ENCODE measurements at places on chromosomes 6 and 20. TPM values are rescaled to one million over a fixed set of nuclear protein-coding genes. Genes with fewer than 3 reads are reported as not detected.

The SLCO4A1 gene
- total RNA-seq = 0.99 TPM

The LYRM4 gene
- 14.3 TPM for total RNA-seq

The MDFI gene
- total RNA-seq = not detected

The LPIN3 gene
- total RNA-seq = 0.17 TPM

The SRSF12 gene
- not detected for total RNA-seq

The GHRH gene
- not detected for total RNA-seq

The AIF1 gene
- total RNA-seq = 5.2 TPM

The CCN6 gene
- total RNA-seq = not detected

The WFDC5 gene
- not detected for total RNA-seq

- no peaks in the 10 kb centered on the region for H3K4me1 ChIP-seq
- H3K27me3 ChIP-seq = no peaks in the 10 kb centered on the region
- H3K36me3 ChIP-seq = no peaks in the 10 kb centered on the region
- no peak for DNase-seq
- H3K27ac ChIP-seq = no peak overlapping the region
Observed at GRCh38 chr20:43974695-43975094, 60.0 kb downstream of the TOX2 start.

GRCh38 chr20:1933465-1933870 is 38.3 kb downstream of the SIRPA start:
- H3K4me1 ChIP-seq = no peaks in the 10 kb centered on the region
- no peak overlapping the region for H3K4me3 ChIP-seq

GRCh38 chr6:109369728-109370127 is 12.5 kb downstream of the CD164 start:
- H3K27ac ChIP-seq = no peak overlapping the region
- H3K4me1 ChIP-seq = peaks cover 35% of the 10 kb centered on the region
- no peaks in the 10 kb centered on the region for H3K27me3 ChIP-seq
- H3K36me3 ChIP-seq = peaks cover 50% of the 10 kb centered on the region
- no peak for DNase-seq
- H3K4me3 ChIP-seq = no peak overlapping the region

- H3K27me3 ChIP-seq = no peaks in the 10 kb centered on the region
- H3K4me3 ChIP-seq = no peak overlapping the region
- H3K36me3 ChIP-seq = peaks cover 39% of the 10 kb centered on the region
- H3K27ac ChIP-seq = peak overlapping the region; percentile 31
- DNase-seq = peak; percentile 8
Observed at GRCh38 chr6:73516514-73517489, 4.0 kb downstream of the EEF1A1 start.

- no peaks in the 10 kb centered on the region for H3K27me3 ChIP-seq
- H3K27ac ChIP-seq = no peak overlapping the region
- no peak for DNase-seq
Observed at GRCh38 chr20:48864738-48865318, 37.0 kb upstream of the PREX1 start.

DNA sequence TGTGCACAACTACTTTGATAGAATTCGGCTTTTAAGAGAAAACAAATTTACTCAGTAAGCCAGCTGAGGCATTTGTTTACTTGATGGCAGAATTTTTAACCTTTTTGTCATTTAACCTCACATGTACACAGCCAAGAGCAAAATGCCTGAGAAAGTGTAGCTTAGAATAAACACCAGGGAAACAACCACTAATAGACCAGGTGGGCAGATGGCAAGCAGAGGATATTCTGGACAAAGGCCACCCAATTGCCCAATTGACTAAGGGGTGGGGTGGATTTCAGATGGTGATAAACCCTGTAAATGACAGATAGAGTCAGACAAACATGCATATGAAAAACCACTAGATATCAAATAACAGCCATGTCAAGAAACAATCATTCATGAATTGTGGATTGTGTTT is 190.7 kb upstream of the FBXL4 start:
- no peak for DNase-seq
- H3K27ac ChIP-seq = no peak overlapping the region
- no peaks in the 10 kb centered on the region for H3K36me3 ChIP-seq

DNA sequence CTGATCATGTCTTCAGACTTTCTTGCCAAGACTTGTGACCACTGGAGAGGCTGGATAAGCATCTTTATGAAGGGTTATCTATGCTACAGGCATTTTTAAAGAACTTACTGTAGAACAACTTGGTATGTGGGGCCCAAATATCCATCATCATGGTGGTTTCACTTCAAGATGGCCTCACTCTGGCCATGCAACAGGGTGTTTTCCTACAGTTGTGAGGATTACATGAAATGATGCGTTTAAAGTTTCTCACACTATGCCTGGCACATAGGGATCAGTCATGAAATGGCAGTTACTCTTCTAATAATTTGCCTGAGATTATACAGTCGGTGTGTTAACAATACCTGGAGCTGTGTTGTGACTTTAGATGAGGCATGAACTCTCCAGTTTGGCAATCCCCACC is 13.0 kb downstream of the SLC2A10 start:
- no peak overlapping the region for H3K4me3 ChIP-seq
- no peaks in the 10 kb centered on the region for H3K36me3 ChIP-seq
- DNase-seq = no peak
- H3K27me3 ChIP-seq = no peaks in the 10 kb centered on the region

- H3K27me3 ChIP-seq = no peaks in the 10 kb centered on the region
- peak; percentile 12 for DNase-seq
- no peaks in the 10 kb centered on the region for H3K4me1 ChIP-seq
Observed at GRCh38 chr20:32465092-32465900, 107.2 kb downstream of the ASXL1 start.

DNA sequence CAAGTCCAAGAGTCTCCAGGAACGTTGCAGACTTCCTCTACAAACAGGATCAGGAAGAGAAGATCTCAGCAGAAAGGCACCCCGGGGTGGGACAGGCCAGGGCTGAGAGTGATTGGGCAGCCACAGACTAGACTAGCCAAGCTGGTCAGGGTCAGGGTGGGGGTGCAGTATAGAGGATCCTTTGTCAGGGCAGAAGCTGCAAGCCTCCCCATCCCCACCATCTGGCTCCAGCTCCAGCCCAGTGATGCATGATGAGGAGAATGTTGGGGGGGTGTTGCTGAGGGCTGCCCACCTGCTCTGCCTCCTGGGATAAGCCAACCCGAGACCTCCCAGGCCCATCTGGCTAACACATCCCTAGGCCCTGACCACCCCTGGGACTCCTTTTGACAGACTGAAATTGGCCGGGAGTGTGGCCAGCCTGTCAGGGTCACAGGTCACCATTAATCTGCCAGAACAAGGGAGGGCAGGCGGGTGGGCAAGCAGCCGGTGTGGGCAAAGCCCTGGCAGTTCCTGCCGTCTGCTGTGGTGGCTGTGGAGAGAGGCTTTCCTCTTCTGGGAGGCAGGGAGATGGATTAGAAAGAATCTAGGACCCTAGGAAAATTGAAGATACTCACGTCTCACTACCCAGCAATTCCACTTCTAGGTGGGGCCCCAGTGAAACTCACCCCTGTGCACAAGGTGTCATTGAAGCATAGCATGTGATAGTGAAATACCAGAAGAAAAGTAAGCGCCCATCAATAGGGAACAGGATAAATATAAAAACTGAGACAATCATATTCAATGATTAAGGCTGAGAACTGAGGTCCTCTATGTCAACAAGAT is 22.1 kb upstream of the SNTA1 start:
- H3K4me1 ChIP-seq = no peaks in the 10 kb centered on the region
- H3K4me3 ChIP-seq = no peak overlapping the region

GRCh38 chr20:64113796-64114355 is 6.5 kb upstream of the NPBWR2 start:
- no peaks in the 10 kb centered on the region for H3K36me3 ChIP-seq
- DNase-seq = no peak
- H3K27me3 ChIP-seq = no peaks in the 10 kb centered on the region
- no peaks in the 10 kb centered on the region for H3K4me1 ChIP-seq

DNA sequence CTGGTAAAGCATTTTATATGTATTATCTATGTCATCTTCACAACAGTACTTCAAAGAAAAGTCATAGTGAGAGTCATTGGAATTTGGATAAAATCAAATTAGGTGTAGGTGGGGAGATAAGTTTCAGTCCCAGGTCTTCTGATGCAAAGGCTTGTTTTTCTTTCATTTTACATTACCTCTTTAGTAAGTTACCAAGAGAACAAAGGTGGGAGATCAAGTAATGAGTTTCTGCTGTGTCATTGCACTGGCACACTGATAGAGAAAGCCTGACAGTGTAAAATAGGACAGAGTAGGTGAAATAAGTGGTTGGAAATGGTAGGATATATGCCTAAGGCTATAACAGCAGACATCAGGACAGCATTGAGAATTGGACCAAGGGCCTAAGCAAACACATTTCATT is 250.4 kb downstream of the NKAIN2 start:
- H3K27ac ChIP-seq = no peak overlapping the region
- no peak overlapping the region for H3K4me3 ChIP-seq
- H3K27me3 ChIP-seq = no peaks in the 10 kb centered on the region
- no peaks in the 10 kb centered on the region for H3K36me3 ChIP-seq
- no peaks in the 10 kb centered on the region for H3K4me1 ChIP-seq

DNA sequence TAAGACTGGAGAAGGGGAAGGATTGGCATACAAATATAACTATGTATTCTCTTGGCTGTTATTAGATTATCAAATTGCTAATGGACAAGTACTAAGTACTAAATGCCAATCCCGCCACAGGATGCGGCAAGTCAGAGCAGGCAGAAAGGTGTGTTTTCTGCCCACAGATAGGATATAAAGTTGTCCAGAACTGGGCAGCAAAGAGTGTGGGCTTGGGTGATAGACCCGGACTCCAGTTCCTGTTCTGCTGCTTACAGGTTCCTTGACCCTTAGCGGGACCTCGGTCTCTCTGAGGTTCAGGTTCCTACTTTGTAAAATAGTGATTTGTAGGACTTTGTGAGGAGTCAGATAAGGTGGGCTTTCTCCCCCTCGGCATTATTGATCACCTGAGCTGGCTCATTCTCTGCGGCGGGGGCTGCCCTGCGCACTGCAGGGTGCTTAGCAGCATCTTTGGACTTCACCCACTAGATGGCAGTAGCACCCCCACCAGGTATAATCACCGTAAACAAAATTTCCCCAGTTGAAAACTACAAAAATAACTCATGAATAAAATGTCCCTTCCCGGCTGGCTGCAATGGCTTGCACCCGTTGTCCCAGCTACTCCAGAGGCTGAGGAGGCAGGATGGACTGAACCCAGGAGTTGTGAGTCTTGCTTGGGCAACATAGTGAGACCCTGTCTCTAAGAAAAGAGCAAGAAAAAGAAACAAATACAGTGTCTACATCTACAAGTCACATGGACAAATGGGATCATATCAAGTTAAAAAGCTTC is 193.1 kb downstream of the DOK5 start:
- H3K27me3 ChIP-seq = no peaks in the 10 kb centered on the region
- H3K36me3 ChIP-seq = no peaks in the 10 kb centered on the region
- DNase-seq = peak; percentile 7
- no peaks in the 10 kb centered on the region for H3K4me1 ChIP-seq
- H3K27ac ChIP-seq = no peak overlapping the region
- H3K4me3 ChIP-seq = no peak overlapping the region

- no peak for DNase-seq
- H3K27ac ChIP-seq = no peak overlapping the region
- no peaks in the 10 kb centered on the region for H3K27me3 ChIP-seq
- no peaks in the 10 kb centered on the region for H3K4me1 ChIP-seq
- no peaks in the 10 kb centered on the region for H3K36me3 ChIP-seq
Observed at GRCh38 chr6:109793021-109793420, 101.9 kb downstream of the FIG4 start.

- no peak overlapping the region for H3K4me3 ChIP-seq
- no peaks in the 10 kb centered on the region for H3K27me3 ChIP-seq
- no peaks in the 10 kb centered on the region for H3K36me3 ChIP-seq
Observed at GRCh38 chr6:23184351-23184750, 615.0 kb downstream of the HDGFL1 start.

DNA sequence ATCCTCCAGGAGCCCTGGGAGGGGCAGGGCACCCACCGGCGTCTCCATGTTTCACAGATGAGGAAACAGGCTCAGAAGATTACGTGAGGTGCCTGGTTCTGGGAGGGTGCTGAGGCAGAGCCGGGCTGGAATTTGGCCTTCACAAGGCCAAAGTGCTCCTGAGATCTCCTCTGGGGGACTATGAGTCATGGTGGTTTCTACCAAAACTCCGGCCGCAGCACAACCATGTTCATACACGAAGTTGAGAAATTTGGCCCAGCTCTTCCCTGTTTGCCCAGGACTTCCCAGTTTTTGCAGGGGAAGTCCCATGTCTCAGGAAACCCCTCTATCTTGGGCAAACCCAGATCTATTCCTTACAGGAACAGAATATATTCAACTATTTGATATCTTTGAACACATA is 172.9 kb upstream of the CDYL start:
- H3K36me3 ChIP-seq = no peaks in the 10 kb centered on the region
- no peak overlapping the region for H3K4me3 ChIP-seq
- H3K27ac ChIP-seq = no peak overlapping the region
- H3K27me3 ChIP-seq = no peaks in the 10 kb centered on the region

DNA sequence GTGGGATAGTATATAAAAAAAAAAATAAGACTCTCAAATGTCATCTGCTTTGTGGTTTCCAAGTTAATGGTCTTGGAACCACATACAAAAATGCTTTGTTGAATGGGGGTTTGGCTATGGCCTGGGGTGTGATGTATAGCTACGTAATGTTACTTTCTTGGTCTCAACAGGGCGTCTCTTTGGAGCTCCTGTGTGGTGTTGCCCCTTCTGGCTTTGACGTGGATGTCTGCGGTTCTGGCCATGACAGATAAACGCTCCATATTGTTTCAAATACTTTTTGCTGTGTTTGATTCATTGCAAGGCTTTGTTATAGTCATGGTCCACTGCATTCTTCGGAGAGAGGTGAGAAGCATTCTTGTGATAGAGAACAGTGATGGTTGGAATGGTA is 457.7 kb downstream of the LMBRD1 start:
- H3K4me3 ChIP-seq = no peak overlapping the region
- no peaks in the 10 kb centered on the region for H3K4me1 ChIP-seq
- no peaks in the 10 kb centered on the region for H3K36me3 ChIP-seq
- H3K27ac ChIP-seq = no peak overlapping the region

- no peak overlapping the region for H3K4me3 ChIP-seq
- no peaks in the 10 kb centered on the region for H3K36me3 ChIP-seq
- H3K27me3 ChIP-seq = no peaks in the 10 kb centered on the region
- no peaks in the 10 kb centered on the region for H3K4me1 ChIP-seq
Observed at GRCh38 chr20:8255945-8256632, 124.0 kb downstream of the PLCB1 start.

DNA sequence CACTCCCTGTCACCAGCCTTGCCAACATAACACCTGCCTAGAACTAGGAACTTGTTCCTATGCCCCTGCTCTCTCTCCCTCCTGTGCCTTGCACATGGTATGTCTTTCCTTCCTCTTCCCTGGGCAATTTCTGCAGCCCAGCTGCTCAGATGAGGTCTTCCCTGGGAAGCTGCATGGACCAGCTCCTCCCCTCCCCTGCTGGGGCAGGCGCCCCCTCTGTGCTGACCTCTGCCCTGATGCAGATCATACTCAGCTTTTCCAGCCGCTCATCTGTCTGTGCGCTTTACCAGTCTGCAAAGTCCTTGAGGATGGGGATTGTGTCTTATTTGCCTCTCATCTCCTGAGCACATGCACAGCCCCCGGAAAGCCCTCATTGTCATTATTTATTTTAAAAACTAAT is 161.8 kb downstream of the SCML4 start:
- H3K4me1 ChIP-seq = peaks cover 12% of the 10 kb centered on the region
- H3K4me3 ChIP-seq = no peak overlapping the region
- no peak for DNase-seq
- H3K27me3 ChIP-seq = no peaks in the 10 kb centered on the region

GRCh38 chr6:69343851-69344250 is 453.0 kb downstream of the LMBRD1 start:
- H3K27me3 ChIP-seq = no peaks in the 10 kb centered on the region
- no peaks in the 10 kb centered on the region for H3K4me1 ChIP-seq
- H3K36me3 ChIP-seq = no peaks in the 10 kb centered on the region
- no peak overlapping the region for H3K27ac ChIP-seq
- DNase-seq = no peak

Data from CD4-positive, alpha-beta memory T cell (primary cell).